ENCODE measurements at places on chromosomes 4 and X.

DNA sequence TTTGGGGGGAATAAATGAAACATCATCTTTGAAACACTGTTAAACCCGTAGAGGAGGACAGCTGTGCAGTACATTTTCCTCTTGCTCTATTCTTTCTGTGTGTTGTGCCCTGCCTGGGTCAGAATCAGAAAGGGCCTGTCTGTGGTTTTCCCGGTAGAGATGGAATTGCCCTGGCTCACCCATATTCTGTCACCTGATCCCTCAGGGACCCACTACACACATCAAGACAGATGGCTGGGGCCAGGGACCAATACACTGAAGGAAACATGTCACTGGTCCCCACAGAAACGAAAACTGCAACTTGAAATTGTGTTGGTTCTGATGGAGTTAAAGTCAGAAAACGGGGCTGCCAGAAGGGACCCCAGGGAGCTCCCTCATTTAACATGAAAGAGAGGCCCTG is 114.9 kb downstream of the ZNF827 start:
- DNase-seq = peak; percentile 75

DNA sequence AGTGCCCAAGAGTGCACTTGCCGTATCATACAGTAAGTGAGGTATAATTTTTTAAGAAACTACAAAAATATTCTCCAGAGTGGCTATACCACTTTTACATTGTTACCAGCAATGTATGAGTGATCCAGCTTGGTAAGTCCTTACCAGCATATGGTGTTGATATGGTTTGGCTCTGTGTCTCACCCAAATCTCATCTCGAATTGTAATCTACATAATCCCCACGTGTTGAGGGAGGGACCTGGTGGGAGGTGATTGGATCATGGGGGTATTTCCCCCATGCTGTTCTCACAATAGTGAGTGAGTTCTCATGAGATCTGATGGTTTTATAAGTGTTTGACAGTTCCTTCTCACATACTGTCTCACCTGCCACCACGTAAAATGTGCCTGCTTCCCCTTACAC is 44.8 kb downstream of the RBMX start:
- DNase-seq = no peak

DNA sequence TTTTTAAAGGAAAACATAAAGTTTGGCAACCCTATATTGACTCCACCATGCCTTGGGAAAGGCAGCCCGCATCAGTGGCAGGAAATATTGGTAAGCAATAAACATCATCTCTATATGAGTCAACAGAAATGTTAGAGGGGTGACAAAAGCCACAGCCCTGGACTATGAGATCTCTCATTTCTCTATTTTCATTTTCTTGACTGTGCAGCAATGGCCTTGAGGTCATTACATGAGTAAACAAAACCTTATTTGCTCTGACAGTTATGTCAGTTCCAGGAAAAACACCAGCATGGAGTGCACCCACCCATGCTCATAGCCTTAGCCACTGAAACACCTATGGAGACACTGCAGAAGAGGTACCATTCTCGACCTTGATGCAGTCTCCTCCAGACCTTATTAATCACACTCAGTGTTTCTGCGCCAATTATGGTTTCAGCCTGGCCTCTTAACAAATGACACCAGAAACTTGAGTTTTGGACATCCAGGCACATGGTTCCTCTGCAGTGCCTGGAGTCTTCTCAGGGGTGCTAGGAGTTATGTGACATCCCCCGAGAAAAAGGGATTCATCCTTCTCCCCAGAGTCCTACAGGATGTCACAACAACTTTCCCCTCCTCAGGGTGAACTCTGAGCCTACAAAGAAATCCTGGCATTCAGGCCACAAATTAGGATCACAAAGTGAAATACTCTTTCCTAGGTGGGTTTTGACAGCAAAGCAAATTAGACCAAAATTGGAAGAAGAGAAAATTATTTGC is 16.0 kb upstream of the HPGD start:
- no peak for DNase-seq

GRCh38 chr4:152143806-152144205 is 383.0 kb upstream of the GATB start:
- DNase-seq = no peak

DNA sequence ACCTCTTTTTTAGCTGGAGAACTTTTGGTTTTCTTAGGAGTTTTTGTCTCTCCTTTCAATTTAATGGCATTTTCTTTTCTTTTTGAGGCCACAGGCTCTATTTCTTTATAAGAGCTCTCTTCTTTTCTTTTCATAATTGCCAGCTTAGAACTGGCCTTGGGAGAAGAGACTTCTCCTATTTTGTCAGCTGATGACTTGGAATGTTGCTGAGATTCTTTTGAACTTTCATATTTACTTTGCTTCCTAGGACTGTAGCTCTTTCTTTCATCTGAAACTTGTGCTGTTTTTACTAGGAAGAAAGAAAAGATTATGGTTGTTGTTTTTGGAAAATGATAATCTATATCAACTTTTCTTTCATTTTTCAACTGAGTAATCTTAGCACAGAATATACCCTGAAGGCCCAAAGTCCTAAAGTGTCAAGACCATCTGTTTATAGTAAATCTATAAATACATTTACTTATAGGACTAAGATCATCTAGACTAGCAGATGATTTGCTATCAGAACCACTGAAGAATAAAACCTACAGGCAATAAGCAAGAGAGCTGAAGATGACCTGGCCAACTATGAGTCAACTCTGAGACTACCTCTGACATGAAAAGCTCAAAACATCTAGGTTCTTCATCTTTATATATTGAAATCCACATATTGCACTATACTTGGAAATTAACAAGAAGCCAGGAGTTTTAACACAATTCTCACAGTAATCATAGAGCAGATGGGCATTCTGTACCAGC is 45.6 kb downstream of the RFC1 start:
- DNase-seq = no peak

GRCh38 chr4:14392378-14392777 is 609.9 kb upstream of the CPEB2 start:
- DNase-seq = no peak

DNA sequence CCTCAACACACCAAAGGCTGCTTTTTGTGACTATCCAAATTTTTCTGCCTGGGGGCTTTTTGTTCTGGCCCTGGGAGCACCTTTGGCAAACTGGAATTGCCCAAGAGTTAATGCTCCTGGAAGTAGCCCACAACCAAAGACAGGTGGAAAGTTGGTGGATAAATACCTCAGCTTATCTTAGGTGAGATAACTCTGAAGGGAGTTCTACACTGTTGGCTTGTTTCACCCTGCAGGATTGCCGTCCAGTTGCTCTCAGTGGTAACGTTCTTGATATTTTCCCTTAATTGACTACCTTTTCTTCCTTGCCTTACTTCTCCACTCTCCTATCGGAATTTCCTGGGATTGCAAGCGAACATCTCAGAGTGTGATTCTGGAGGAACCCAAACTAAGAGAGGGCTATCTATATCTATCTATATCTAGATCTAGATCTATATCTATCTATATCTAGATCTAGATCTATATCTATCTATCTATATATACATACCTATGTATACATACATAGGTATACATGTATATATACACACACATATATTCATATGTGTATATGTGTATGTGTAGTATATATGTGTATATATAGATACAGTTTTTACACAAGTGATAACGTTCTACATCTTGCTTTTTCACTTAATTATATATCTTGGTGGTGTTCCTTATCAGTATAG is 82.6 kb upstream of the DHX15 start:
- DNase-seq = no peak

- DNase-seq = no peak
Observed at GRCh38 chrX:11196476-11196875, 85.3 kb downstream of the HCCS start.

DNA sequence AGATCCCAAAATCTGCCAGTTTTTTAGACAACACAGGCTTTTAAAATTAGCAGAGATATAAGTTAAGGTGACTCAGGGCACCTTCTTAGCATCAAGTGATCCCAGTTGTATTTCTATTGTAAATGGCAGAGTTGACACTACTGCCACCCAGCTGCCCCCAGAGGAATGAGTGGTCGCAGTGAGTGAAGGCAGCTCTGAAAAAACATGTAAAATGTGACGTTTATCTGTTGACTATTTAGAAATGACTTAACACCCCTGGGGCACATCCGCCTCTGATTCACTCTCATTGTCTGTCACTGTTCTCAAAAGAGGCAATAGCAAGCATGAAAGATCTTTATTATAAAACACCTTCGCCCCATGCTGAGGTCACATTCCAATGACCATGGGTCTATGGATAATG is 592.4 kb downstream of the ACTRT1 start:
- DNase-seq = no peak

GRCh38 chr4:7032596-7032995 is 10.6 kb upstream of the TADA2B start:
- DNase-seq = no peak

DNA sequence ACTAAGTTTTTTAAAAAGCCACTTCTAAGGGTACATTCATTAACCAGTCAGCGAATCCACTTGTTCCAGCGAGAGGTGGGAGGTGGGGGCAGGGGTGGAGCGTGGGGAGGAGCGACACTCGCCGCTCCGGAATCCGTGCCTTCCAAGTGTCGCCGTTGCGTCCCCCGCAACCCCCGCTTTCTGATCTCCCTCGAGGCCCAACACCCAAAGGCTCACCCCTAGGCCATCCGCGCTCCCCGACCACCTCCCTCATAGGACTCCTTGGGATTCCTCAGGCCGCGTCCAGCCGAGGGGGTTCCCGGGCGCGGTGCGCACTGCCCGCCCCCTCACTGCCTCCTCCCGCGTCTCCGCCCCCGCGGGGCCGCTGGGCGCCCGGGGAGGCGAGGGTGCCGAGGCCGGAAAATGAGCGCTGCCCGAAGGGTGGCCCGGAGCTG is 108.1 kb upstream of the STOX2 start:
- no peak for DNase-seq

- DNase-seq = no peak
Observed at GRCh38 chr4:184664445-184665210, 15.1 kb downstream of the PRIMPOL start.

GRCh38 chr4:107893171-107894137 is 37.9 kb upstream of the CYP2U1 start:
- DNase-seq = no peak

DNA sequence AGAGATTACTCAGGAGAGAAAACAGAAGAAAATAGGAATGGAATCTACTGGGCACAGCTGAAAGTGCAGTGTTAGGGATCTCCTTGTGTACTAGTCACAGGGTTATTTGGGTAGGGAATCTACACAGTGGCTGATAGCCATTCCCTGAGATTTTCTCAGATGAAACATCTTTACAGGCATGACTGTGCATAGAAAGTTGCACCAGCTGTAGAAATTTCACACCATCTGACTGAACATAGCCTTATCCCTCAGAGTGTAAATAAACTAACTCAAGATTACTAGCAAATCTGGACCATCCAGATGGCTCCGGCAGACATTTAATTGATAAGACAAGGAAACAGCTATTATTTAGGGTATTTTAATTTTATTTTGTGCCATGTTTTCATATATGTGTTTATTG is 2053.5 kb upstream of the TENM3 start:
- no peak for DNase-seq

GRCh38 chrX:49001521-49002090 is 458 bp downstream of the GRIPAP1 start:
- DNase-seq = peak; percentile 25

DNA sequence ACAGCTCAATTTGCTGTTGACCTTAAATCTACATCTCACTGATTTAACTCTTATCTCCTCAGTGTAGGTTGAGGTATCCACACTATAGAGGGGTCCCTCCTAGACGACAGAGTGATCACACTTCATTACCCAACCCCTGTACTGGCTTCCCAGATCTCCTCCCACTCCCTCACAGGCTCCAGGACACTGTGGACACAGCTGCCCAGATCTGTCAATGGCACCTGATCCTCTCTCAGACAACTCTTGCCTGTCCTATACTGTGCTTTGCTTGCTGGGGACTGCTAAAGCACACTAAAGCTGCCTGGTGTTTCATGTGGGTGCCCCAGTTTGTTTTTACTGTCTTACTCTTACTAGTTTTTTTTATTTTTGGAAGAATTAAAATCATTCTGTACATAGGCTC is 27.9 kb downstream of the RAB40AL start:
- no peak for DNase-seq

- DNase-seq = no peak
Observed at GRCh38 chr4:172390331-172390730, 577.1 kb downstream of the GALNTL6 start.

DNA sequence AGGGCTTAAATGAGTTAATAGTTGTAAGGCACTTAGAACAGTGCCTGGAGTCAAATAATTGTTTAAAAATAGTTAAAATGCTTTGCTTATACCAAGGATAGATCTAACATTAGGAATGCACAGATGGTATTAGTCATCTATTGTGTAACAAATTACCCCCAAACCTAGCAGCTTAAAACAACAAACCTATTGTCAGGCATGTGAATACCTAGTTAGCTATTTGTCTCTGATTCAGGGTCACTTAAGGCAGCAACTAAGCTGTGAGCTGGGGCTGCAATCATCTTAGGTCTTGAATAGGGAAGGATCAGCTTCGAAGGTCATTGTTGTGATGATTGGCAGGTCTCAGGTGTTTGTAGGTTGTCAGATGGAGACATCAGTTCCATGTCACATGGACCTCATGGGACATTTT is 42.4 kb upstream of the AGA start:
- DNase-seq = no peak

DNA sequence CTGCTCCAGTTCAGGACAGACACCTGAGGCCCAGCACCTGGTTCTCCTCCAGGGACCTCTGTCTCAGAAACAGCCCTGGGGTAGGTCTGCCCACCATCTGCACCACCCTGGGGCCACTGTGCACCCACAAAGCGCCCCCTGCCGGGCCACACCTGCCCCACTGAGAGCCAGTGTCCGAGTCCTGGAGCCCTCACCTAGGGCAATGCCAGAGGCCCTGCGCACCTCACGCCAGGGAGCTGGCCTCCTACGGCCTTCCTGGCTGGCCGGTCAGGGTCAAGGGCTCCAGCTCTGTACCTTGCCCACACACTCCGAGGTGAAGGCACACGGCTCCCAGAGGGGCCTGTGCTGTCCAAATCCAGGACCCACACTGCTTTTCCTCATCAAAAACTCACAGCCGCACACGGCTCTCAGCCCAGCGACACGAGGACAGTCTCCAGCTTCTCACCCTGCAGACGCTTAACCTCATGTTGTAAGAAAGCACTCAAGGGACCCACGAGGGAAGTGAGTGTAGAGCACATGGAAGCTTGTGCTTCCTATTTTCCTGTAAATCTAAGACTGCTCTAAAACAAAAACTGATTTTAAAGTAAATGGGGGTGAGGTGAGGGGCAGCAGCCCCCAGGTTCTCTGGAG is 5.4 kb downstream of the CTBP1 start:
- DNase-seq = no peak

All from NCI-H2171 (cell line).